CD8-positive, alpha-beta T cell (primary cell): ENCODE measurements at places on chromosomes 2 and 18.

DNA sequence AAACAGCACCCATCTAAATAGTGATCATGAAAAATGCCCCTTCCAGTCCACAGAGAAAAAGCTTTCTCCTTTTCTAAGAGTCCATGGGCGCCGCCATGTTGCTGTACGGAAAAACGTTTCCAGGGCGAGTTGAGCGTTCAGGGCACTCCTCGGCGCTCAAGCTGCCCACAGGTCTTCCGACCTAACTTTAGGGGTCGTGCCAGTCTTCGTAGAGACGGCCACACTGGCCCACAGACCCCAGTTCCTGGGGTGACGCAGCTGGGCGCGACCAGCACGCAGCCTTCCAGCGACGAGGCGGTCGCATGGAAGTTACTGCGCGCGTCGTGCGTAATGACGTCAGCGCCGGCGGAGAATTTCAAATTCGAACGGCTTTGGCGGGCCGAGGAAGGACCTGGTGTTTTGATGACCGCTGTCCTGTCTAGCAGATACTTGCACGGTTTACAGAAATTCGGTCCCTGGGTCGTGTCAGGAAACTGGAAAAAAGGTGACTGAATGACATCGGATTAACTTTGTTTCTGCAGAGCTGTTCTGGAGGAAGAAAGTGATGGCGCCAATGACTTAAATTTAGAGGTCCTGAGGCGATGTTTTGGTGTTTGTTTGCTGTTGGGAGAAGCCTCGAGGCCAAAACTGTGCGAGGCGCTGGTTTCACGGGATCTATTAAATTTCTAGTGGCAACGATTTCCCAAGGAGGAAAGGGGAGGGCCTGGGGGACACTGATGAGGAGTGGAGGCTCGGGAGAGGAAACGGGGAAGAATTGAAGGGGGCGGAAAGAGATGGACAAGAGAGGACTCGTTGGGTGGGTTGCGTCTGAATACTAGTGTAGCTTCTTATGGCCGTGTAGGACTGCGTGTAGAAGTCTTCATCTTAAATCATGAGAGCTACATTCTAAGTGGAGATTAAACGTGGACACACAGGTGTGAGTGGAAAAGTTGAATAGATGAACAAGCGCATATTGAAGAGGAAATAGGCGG is at the start of the genes METTL4 and NDC80:
Gene METTL4 (minus strand): TSS at position 306 of the 971 bp plus-strand sequence. CDS start 4,289 bp downstream, outside the sequence.
Gene NDC80 (plus strand): TSS at position 358 of the 971 bp plus-strand sequence. CDS start 1,429 bp downstream, outside the sequence.
- peak; percentile 71 for DNase-seq

DNA sequence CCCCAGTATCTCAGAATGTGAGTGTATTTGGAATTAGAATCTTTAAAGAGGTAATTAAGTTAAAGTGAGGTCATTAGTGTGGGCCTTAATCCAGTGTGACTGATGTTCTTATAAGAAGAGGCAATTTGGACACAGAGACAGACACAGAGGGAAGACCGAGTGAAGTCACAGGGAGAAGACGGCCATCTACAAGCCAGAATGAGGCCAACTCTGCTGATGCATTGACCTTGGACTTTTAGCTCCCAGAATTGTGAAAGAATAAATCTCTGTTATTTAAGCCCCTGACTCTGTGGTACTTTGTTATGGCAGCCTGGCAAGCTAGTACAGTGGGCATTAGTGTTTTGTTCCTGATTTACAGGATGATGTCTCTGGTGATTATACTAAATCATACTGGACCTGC is 64.6 kb downstream of the LTBP1 start:
- no peak for DNase-seq

GRCh38 chr2:57376985-57377384 is 669.6 kb upstream of the VRK2 start:
- DNase-seq, result no peak

GRCh38 chr2:190713471-190713870 is 64.6 kb downstream of the NAB1 start:
- no peak for DNase-seq

- DNase-seq, result no peak
Observed at GRCh38 chr18:34834897-34835296, 124.8 kb downstream of the DTNA start.

DNA sequence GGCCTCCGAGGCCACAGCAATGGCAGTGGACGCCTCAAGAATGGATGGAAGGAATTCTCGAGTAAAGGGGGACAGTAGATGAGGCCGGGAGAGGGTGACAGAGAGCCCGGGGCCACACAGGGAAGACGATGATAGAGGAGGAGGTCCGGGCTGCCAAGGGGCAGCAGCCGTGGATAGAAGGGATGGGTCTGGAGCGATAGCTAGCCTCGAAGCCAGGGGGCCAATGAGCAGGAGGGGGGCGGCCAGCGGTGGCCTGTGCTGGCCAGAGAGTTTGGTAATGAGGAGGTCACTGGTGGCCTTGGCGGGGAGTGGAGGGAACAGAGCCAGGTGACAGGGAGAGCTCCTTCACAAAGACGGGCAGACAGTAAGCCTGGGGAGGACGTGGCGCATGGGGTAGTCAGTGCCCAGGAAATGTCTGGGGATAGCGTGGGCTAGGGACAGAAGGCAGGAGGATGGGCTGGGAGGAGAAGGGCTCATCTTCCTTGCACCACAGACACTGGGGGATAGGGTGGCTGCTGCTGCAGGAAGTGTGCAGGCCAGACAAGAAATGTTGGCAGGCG is 87.8 kb upstream of the ASB18 start:
- no peak for DNase-seq

DNA sequence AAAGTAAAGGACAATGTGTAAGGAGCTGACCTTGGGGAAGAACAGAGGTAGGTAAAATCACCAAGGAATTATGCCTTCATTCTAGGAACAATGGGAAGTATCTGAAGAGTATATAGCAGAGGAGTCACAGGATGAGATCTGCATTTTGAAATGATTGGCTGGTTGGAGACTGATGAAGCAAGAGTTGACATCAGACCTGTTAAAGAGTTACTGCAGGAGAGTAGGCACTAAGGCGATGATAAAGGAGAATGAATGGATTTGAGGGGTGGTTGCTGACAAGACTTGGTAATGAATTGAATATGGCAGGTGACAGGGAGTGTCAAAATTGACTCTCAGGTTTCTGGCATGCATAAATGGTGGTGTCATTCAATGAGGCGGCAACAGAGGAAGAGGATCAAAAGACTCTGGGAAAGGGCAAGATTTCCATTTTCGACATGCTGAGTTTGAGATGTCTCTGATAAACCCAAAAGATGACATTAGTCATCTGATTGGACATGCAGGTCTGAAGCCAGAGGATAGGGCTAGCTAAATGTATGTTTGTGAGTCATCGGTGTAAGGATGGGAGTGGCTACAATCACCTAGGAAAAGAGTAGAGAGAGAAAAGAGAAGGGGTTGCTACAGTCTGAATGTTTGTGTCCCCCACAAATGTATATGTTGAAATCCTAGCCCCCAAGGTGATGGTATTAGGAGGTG is 236.5 kb downstream of the DYM start:
- DNase-seq, result no peak

DNA sequence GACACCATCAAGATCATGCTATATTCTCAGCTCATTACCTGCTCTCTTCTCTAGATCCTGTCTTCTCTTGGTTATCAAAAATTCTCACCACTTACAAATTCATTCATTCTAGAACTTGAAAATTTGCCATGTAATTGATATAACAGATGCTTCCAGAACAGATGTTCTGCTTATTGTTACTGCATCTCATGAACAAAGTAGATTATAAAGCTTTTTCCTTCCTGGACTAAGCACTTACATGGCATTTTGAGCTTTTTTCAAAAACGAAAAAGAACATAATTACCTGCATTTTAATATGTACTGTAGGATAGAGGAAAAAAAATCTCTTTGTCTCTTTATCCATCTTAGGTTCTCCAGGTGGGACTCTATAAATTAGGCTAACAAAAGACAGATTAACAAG is 79.6 kb upstream of the CREB1 start:
- no peak for DNase-seq

- no peak for DNase-seq
Observed at GRCh38 chr2:88209521-88210131, 39.5 kb downstream of the THNSL2 start.

- DNase-seq, result no peak
Observed at GRCh38 chr2:105814291-105814940, 69.7 kb downstream of the NCK2 start.

DNA sequence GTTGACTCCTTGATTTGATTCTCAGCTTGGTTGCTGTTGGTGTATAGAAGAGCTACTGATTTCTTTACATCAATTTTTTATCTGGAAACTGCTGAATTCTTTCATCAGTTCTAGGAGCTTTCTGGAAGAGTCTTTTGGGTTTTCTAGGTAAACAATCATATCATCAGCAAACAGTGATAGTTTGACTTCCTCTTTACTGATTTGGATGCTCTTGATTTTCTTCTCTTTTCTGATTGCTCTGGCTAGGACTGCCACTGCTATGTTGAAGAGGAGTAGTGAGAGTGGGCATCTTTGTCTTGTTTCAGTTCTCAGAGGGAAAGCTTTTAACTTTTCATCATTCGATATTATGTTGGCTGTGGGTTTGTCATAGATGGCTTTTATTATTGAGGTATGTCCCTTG is 140.5 kb downstream of the ZNF236 start:
- DNase-seq, result no peak

DNA sequence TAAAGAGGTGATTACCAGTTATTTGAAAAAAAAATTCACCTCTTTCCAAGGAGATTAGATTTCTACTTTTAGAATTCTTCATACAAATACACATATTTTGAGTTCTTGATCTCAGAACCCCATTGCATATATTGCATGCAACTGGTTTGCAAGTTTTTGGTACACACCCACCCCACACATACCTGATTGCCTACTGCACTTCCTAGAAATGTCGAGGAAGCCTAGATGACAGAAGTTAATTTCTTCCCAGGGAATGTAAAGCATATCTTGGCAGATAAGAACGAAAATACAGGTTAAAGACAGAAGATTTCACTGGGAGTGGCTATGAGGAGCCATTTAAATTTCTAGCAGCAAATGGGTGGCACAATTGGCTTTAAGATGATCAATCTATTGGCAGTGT is 67.1 kb upstream of the IL1R1 start:
- no peak for DNase-seq

- no peak for DNase-seq
Observed at GRCh38 chr2:162011706-162012564, 62.1 kb downstream of the DPP4 start.

DNA sequence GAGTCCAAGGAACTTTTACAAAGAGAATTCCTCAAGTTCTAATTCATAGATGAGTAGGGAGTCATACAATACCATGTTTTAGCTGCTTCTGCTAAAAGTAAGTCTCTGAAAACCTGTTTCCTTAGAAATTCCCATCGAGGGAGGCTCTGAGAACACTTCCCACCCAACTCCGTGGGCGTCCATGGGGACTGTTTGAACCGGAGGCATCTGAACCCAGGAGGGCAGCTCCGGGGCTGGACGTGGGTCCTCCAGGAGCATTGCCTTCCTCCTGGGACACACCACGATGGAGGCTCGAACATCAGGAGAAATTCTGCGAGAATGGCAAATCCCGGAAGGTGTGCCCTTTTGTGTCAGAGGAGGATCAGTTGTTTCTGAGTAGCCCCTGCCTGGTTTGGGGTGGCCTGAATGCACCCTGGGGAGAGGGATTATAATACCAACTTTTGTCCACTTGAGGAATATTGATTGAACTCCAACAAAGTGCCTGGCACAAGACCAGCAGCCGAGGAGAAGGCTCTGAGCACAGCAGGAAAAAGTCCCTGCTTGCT is 327.5 kb upstream of the SALL3 start:
- DNase-seq, result no peak

- DNase-seq, result no peak
Observed at GRCh38 chr18:47779381-47779780, 151.1 kb downstream of the SMAD2 start.

GRCh38 chr2:207926133-207926988 is 99.0 kb downstream of the PLEKHM3 start:
- DNase-seq, result no peak

- DNase-seq, result no peak
Observed at GRCh38 chr2:238854699-238855229, 6.9 kb downstream of the TWIST2 start.
